ENCODE measurements at places on chromosomes 4 and X.

DNA sequence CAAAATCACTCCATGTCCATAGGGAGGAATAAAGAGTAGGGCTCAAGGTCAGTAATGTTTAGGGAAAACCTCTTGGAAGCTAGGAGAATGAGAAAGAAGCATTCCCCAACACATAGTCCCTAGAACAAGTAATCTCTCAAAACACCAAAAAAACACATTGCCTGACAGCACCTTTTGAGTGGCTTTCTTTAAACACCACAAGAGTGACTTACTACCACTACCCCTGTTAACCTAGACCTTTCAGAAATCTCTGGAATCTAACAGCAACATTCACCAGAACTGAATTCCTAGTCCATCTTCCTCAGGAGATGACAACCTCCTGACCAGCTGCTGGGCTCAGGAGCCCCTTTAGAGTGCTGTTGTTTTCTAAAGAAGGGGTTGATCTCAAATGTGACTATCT lies 142.2 kb downstream of the SOWAHB start:
- DNase-seq, result no peak

DNA sequence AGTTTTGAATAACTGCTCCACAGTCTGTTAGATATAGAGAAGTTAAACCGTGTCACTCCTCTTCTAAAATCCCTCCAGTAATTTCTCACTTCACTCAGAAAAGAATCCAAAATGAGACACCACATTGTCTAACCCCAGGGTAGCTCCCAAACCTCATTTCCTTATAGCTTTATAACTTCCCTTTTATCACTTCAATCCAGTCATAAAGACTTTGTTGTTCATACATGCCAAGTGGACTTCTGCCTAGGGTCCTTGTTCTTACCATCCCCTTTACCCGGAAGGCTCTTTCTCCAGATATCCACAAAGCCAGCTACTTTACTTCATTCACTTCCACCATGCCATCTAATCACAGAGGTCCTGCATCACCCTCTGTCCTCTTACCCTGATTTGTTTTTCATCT lies 156.2 kb downstream of the GABRB1 start:
- DNase-seq, result no peak

DNA sequence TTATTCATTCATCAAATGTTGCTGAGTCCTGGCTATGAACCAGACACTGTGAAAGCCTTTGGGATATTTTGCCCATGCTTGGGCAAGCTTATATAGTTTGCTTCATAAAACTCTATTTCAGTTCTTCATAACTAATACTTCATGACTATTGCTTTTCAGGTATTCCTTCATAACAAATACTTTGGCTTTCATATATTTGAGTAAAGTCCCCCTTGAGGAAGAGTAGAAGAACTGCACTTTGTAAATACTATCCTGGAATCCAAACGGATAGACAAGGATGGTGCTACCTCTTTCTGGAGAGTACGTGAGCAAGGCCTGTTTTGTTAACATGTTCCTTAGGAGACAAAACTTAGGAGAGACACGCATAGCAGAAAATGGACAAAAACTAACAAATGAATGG lies 1.7 kb upstream of the AFP start:
- DNase-seq, result no peak

- no peak for DNase-seq
Measured at GRCh38 chrX:96843566-96843965, 40.1 kb upstream of the RPA4 start.

- no peak for DNase-seq
Measured at GRCh38 chr4:101563126-101563525, 215.8 kb upstream of the PPP3CA start.

DNA sequence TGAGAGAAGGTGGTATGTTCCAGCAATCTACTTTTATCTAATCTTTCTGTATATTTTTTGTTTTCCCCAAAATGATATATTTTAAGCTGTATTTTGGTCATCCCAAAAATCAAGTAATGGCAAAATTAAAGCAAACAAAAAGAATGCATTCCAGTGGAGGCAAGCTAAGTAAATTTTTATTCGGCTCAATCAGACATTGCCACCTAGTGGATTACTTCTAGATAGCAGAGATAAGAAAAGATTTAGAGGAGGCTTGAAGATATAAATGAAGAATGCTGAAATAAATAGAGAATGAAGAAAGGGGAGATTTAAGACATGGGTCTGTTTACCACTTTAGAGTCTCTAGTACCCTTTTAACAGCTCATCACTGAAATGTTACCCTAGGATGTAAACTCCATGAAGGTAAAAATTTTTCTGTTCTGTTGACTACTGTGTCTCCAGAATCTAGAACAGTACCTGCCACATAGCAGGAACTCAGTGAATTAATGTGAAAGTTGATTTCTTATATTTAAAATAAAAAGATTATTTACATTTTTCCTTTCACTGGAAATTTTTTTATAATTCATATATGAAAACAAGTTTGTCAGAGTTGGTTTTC lies 110.9 kb upstream of the ANK2 start:
- no peak for DNase-seq

DNA sequence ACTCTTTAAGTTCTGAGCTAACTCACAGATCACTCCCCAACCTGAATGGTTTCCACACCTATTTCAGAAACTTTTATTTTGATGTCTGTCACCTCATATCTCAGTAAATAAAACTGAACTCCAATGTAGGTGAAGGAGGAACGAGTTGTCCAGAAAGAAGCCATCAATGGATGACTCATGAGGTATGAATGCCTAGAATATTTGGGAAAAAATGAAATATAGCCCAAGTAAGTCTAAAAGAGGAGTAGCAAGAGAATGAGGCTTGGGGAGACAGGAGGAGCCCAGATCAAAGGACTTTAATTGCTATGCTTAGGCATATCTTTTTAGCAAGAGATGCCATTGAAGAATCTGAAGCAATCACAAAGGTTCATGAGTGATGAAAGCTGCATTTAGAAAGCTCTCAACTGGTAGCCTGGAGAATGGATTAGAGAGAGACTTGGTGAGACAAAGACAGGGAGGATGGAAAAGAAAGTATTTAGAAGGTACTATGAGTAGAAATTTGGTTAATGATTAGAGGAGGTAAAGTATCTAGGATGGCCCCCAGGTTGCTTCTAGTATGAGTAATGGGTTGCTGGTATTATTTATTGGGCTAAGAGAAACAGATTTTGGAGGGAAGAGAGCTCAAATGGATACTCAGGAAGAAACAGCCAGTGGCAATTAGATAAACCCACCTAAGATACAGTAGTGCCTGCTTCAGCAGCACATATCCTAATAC lies 39.4 kb downstream of the NOCT start:
- DNase-seq, result no peak

DNA sequence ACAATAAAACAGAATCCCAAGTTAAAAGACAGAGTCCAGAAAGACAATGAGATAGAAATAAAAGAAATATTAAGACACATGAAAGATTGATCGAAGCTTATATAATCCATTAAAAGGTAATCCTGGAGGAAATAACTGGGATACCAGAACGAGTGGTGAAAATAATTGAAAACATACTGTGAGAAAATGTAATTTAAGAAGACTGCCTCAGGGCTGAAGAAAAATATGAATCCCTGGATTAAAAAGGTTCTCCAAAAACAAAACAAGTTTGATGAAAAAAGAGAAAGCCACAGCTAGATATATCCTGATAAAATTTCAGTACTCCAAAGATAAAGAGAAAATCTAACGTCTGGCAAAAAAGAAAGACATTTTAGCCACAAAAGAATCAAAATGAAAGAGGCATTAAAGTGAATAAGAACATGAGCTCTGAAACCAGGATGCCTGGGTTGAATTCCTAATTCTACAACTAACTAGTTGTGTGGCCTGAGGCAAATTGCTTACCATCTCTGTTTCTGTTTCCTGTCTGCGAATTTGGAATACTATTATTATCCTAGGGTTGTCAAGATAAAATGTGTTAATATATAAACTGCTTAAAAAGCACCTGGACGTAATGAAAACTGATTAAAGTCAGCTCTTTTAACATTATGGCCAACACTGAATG lies 5.5 kb downstream of the DDX60L start:
- DNase-seq, result no peak

GRCh38 chrX:4450177-4450576 lies 736.7 kb upstream of the PRKX start:
- no peak for DNase-seq

DNA sequence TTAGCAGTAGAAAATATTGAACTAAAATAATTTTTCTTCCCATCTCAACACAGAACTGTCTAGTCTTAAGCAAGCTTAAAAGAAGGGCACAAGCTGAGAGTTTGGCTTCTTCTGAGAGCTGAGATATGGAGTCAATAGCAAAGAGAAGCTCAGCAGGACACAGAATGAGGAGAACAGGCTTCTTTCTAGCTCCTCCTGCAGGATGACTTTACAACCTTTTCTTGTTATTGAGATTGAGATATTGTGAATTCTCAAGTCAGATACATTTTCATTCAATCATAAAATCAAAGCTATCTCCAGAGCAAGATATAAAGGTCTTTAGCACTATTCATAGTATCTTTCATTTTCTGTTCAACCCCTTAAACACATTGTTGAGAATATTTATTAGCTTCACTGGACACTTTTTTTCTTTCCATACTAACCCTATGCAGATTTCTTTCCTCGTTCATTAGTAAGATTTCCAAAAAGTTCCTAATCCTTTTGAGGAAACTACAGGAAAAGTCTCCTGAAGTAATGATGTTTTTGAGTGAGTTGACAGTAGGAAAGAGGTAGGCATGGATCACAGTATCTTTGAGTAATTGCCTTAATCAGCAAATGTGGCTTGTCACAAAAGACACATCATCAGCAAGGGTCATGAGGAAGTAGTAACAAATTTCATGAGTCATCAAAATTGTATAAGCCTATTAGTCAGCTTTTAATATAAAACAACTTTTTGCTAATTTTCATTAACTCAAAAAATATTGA lies 17.8 kb upstream of the CXCL3 start:
- DNase-seq, result no peak

- DNase-seq, result no peak
Measured at GRCh38 chr4:38677441-38677840, 13.4 kb downstream of the KLF3 start.

DNA sequence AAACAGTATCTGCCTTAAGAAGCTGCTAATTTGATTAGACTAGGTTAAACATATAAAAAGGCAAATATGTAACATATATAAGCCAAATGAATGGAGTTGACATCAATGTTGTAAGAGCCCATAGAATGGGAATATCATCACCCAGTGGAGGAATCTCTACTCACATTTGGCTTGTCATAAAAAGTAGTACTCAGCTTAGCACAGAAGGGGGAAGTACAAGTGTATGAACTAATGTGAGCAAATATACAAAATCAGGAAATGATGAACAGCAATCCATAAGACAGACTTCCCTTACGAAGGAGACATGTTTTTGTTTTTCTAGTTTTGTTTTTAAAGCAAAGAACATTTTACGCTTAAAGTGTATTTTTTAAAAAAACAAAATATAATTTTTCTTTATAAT lies 74.9 kb downstream of the MAB21L2 start:
- no peak for DNase-seq

- DNase-seq, result no peak
Measured at GRCh38 chrX:154458954-154459778, 1.1 kb downstream of the PLXNA3 start.

DNA sequence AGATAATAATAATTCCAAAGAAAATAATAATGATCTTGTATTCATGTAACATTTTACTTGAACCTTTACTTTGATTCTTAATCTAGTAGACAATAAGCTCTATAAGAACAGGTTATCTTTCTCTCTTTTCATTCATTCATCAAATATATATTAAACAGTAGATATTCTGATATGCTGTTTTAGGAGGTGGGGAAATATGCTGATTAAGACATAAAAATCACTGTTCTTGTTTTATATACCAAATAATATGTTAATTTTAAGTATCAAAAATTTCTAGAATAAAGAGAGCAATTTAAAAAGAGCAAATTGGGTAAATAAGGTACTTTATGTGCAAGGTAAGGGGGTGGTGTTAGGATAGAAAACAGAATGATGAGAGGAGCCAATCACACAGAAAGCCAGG lies 401.9 kb downstream of the PDHA2 start:
- DNase-seq, result no peak

DNA sequence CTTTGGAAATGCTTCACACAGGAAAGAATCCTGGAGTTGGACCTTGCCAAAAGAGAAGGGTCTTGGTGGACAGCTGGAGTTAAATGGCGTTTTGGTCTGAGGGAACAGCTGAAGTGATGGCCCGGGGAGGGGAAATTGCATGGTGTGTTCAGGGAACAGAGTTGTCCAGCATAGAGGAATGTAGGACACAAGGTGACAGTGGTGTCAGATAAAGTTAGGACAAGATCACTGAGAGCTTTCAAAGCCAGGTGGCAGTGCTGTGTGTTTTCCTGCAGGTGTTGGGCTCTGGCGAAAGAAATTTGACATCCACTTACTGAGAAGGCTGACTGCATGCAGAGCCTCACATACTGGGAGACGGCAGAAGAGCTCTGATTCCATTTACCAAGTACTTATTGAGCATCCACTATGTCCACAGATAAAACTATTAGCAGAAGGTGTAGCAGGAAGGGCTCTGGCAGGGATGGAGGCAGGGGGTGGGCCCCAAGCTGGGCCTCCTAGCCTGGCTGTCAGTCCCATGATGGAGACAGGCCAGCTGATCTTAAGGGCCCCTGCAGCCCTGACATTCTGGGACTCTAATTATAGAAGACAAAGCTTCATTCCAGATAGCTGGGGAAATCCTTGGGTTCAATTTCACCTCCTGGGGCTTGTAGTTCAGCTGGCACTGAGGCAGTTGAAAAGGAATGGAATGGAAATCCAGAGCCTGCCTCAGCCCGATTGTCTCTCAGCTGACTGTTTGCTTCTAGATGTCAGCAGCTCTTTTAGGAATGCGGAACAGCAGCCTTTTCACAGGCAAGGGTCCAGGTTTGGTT lies 150.2 kb upstream of the MAMLD1 start:
- DNase-seq, result no peak

GRCh38 chr4:80471756-80472155 lies 136.2 kb downstream of the CFAP299 start:
- no peak for DNase-seq

GRCh38 chrX:119971184-119971583 lies 27.6 kb upstream of the NKAP start:
- no peak for DNase-seq

DNA sequence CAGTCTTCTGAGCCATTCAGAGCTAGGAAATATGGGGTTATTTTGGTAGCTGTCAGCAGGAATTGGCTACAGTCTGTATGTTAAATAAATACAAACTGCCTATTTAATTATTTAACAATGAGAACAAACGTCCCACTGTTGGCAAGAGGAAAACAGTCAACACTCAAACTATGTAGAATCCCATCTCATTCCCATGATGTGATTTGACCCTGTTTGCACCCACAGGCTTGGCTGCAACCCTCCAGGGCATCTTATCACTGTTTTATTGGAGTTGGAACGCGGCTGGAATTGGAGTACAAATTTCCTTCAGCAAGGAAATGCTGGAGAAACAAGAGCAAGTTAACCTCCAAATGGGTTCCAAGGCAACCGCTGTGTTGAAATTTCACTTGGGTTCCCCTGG lies 124.0 kb downstream of the KIT start:
- DNase-seq, result no peak

GRCh38 chr4:141833209-141833608 lies 196.8 kb downstream of the IL15 start:
- no peak for DNase-seq
